Chondrocyte (in vitro differentiated cells): ENCODE measurements at places on chromosomes 2 and 18. TPM values are rescaled to one million over a fixed set of nuclear protein-coding genes. Genes with fewer than 3 reads are reported as not detected.

The ACVR1C gene
- total RNA-seq, result 0.05 to 0.31 TPM (median 0.17 TPM) in 3 replicates

The TUBA4B gene
- total RNA-seq, result not detected in 3 replicates

DNA sequence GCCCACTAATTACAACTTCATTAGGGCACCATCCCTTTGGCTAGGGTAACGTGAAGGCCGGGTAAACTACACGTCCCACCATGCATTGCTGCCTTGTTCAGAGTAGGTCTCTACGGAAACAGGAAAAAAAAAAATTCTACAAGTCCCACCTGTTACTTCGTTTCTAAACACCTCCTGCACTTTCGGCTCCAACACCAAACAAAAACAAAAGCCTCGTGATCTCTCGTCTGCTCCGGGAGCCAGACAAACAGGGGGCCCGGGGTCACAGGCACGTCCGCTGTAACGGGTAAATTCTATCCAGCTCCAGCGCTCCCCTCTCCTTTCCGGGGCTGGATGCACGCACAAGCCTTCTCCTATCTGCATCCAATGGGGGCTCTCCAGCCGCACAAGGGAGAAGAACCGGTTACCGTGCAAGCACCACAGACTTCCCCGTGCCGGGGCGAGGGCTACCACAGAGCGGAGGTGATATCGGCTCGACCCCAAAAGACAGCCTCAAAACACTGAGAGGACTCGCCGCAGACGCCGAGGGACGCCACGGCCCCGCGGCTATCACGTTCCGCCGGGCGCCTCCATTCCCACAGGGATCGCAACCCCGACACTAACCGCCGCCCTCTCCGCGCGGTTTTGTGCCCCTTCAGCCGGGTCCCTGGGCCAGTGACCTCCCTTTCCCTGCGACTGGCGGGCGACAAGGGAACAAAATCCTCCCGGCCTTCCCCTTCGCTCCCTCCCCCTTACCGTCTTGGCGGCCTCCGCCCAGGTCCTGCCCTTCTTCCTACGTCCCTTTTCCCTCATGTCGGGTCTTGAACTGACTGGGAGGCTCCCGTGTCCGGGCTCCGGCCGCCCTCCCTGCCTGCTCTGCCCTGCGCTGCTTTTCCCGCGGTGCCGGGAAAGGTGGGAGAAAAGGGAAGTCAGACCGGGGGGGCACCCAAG, 591 bp downstream of the ASXL2 start:
- DNase-seq, result no peak

The ALPI gene
- total RNA-seq, result not detected in 3 replicates

GRCh38 chr2:71043531-71044407, 24.7 kb upstream of the NAGK start:
- no peak for DNase-seq

DNA sequence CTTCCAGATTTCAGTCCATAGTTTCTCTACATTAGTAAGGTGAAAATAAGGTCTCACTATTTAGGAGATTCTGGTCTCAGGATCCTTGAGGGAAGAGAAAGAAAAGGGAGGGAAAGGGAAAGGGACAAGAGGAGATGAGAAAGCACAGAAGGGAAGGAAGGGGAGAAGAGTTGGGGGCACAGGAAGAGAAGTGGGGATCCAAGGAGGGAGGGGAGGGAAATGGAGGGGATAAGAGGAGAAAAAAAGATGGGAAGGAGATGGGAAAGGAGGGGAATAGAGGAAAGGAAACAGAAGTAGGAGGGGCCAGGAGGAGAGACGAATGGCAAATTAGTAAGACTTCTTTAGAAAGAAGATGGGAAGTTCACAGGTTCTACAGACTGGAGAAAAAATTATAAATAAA, 39.2 kb upstream of the SPTBN1 start:
- no peak for DNase-seq

The GALR1 gene
- not detected in 3 replicates for total RNA-seq

GRCh38 chr2:31578316-31578715, 2.4 kb downstream of the SRD5A2 start:
- no peak for DNase-seq

The CD207 gene
- not detected in 3 replicates for total RNA-seq

The SERPINB13 gene
- not detected in 3 replicates for total RNA-seq

The IL37 gene
- total RNA-seq, result not detected in 3 replicates

The FAM110C gene
- 0.22 to 1.7 TPM (median 1.3 TPM) in 3 replicates for total RNA-seq

DNA sequence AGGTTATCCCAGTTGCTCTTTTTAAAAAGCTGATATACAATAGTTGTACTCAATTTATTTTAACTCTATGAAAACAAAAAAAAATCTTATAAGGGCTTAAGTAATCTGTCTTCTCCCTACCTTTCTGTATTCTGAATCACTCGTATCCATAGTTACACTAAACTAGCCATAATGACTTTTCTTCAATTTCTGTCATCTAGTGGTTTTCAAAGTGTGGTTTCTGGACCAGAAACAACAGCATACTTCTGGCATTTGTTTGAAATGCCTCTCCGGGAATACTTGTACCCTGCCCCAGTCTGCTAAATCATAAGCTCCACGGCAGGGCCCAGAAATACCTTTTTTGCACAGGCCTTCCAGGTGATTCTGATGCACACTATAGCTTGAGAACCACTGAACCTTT, 253.6 kb downstream of the LRRTM4 start:
- DNase-seq, result no peak

The SPC25 gene
- 2.8 to 5.2 TPM (median 4.1 TPM) in 3 replicates for total RNA-seq

DNA sequence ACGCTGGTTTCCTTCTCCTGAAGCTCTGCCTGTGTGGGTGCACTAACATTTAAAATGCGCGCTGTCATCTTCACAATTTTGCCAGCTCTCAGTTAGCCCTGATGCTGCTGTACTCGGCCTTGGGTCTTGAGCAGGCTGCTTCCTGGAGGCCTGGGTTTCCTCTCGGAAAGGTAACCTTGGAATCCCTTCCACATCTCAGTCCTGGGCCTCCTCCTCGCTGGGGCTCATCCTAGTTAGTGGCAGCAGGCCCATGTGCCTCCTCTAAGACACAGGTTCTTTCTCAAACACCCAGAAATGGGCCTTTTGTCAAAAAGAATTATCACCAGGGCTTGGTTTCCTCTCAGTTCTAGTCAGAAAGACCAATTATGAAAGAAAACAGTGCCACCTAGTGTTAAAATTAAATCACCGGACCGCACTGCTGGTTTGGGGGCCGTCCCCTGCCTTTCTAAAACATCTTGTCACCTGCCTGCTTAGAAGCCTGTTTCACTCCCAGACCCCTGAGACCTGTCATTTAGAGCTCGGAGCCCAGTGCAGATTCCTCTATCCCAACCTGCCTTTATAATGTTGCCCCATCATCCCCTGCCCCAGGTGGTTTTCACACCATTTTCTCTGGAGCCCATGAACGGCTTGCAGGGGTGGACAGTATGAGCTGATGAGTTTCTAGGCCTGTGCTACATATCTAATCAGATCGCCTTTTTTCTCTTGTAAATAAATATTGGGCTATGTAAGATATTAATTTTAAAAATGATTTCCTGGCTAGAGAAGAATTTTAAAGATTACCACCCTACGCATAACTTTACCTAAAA, 42.4 kb downstream of the HK2 start:
- DNase-seq, result no peak

GRCh38 chr2:180314086-180314485, 307.0 kb upstream of the CWC22 start:
- no peak for DNase-seq

- DNase-seq, result no peak
Observed at GRCh38 chr2:40450796-40451430, 977 bp downstream of the SLC8A1 start.

- no peak for DNase-seq
Observed at GRCh38 chr2:223104336-223105132, 52.5 kb downstream of the KCNE4 start.

The SLC4A3 gene
- 9.7 to 17.2 TPM (median 17.2 TPM) in 3 replicates for total RNA-seq

The SYT4 gene
- not detected in 3 replicates for total RNA-seq

The SERPINB3 gene
- total RNA-seq, result not detected in 3 replicates

DNA sequence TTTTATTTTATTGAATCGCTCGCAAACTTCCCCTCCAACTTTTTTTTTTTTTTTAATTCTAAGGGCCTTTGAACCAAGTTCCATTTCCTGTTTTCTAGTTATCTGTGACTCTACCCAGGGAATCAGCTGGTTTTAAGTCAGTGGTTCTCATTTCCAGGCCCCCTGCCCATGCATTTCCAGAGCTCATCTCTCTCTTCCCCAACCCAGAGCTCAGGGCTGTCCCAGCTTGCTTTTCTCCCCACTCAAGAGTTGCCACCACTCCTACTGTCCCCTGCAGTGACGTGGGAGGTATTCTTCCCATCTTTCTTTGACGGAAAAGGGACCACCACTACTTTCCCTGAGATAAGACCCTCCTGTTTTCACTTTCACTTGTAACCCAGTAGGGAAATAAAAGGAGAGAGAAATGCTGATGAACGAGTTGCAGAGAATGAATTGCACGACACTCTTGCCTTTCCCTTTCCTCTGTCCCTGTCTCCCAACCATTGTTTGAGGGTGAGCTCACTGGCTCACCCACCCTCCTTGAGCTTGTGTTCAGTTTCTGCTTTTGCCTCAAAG, 42.1 kb downstream of the TET3 start:
- no peak for DNase-seq

DNA sequence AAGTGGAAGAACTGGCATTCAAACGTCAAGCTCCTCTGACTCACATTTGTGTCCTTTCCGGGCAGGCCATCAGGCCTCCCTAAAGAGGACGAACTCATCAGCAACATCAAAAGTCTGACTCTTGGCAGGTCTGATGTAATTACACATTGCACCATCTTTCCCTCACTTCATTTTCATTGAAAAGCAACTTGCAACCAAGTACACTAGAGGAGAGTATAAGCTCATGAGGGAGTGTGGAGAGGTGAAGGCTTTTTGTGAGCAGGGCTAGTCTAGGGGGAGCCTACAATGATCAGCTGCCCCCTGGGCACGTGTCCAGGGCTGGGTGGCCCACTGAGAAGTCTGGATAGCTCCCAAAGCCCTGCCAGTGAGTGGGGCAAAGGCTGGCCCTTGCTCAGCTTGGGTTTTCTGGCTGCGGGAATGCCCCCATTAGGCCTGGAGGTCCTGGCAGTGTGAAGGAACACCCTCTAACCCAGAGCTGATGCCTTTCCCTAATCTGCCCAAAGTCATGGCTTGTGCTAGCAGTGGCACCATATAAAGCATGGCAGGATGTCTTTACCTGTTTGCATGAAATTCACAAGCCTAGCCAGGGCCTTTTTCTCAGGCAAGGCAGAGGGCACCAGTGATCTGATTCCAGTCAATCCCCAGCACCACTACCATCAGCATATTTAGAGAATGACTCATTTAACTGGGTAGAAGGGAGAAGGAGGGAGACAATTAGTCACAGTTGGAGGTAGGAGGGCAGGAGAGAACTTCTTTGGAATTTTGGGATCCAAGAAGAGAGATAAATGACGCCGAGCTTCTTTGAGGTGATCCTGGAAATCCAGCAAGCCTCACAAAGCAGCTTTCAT, 8.5 kb upstream of the DAW1 start:
- DNase-seq, result no peak

The ATAD2B gene
- 15.8 to 20.9 TPM (median 15.9 TPM) in 3 replicates for total RNA-seq

GRCh38 chr2:191565647-191566198, 112.2 kb upstream of the NABP1 start:
- DNase-seq, result no peak

DNA sequence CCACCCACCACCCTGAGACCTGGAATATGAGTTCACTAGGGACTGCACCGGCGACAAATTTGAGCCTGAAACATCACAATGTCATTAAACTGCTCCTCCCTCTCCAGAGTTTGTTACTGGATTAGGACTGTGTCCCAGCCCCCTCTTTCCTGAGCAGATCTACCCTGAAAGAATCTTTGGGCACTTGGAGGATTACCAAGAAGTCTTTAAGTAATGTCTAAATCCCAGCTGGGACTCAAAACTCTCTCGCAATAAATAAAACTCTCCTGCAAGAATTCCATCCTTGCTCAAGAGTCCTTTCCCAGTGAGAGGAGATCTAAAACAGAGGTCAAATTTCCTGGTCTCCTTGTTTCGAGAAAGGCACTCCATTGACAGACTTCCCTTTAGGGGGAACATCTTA, 20.9 kb downstream of the GKN2 start:
- DNase-seq, result no peak

DNA sequence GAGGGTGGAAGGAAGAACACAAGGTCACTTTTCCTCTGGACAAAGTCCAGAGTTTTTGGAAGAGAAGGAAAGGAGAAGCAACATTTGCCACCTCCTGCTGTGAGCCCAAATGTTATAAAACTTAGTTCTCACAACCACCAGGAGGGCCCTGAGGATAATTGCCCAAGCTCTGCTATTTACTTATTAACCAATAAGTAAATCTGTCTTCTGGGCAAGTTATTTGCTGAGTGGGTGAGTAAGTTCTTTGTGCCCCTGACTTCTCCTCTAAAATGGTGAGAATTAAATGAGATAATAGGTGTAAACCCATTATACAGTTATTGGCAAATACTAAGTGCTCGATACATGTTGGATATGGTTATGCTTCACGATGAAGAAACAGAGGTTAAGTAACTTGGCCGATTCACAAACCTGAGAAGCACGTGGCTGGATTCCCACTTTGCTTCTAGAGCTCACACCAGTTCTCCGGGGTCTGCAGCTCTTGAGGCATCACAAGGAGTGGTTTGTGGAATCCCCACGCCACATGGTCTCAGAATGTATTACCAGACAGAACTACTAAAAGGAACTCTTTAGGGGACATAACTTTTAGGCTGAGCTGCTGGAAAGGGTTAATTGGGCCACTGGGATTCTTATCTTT, 164.1 kb downstream of the MYCN start:
- DNase-seq, result no peak

The PPIG gene
- 34.6 to 44.3 TPM (median 34.8 TPM) in 3 replicates for total RNA-seq

DNA sequence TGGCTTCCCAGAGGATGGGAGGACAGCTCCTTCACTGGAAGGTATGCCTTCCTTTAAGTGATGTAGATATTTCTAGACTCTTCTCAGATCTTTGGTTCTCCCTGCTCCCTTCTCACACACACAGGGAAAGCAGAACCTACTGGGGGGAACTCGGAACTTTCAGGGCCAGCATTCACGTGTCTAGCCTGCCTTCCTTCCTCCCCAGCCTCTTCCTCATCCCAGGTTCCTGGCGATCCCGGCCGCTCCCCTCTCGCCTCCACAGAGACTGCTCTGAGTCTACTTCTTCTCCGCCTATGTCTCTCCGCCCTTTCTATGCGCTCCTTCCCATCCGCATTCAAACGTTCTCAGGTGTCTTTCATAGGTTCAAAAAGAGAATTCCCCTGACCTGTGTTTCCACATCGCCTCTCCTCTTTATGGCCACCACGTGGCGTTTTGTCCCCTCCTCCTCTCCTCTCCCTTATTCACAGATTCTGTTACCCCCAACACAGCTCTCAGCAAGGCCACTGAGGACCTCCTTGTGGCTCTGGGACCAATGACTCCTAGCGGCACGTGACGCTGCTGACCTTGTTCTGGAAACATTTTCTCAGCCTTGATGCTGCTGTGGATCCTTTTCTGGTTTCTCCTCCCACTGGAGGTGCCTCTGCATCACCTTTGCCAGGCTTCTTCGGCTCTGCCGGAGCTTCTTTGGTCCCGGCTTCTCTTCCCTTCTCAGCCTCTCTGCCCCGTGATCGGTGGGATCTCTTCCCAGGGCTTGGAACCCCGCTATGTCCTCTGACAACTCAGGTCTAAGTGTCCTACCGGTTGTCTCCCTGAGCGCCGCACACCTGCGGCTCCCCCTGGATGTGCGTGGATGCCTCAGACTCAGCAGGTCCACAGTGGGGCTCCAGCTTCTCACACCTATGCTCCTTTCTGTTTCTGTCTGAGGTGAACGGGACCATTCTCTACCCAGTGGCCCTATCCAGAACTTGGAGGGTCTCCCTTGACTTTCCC, 77.5 kb downstream of the VAPA start:
- no peak for DNase-seq

The INPP5D gene
- 0.20 to 0.48 TPM (median 0.21 TPM) in 3 replicates for total RNA-seq

- DNase-seq, result no peak
Observed at GRCh38 chr2:38380397-38381130, 3.5 kb upstream of the ATL2 start.

The OSBPL6 gene
- total RNA-seq, result 6.5 to 10.5 TPM (median 10.3 TPM) in 3 replicates

- DNase-seq, result no peak
Observed at GRCh38 chr18:3664563-3665178, 214.7 kb downstream of the TGIF1 start.
